ENCODE measurements at places on chromosomes 2 and 18.

DNA sequence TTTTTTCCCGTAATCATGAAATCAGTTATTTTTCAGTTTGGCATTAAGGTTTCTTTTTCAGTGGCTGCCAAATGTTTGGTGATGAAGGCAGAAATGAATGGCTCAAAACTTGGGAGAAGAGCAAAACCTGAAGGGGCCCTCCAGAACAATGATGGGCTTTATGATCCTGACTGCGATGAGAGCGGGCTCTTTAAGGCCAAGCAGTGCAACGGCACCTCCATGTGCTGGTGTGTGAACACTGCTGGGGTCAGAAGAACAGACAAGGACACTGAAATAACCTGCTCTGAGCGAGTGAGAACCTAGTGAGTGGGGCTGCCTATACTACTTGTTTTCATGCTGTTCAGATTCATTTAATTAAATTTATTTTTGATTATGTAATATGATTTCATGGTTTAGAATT lies 29.2 kb upstream of the MSH2 start:
- no peak for DNase-seq

DNA sequence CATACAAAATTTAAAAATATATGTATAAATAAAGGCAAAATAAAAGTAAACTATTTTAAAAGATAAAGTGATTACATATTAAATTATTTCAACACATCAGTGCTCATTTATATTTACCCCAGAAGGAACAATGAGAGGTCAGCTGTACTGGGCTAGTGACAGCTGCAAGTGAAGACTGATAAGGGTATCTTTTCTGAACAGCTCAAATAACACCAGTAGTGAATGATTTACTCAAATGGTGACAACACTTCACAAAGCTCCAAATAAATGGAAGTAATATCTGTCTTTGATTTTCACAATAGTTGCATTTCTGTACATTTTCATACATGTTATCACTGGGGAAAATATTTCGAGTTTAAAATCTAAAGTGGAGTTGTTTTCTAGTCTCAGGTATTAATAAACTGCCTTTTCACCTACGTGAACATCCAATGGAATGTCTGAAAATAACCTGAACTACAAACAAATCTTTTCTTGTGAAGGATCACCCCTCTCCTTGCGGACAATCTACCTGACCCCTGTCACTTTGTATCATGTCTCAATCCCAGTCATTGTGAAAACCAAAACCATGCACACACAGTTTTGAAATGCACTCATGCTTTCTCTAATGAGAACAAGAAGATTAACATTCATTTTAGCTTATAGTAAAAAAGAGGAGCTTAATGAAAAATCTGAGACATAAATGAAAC lies 1928.8 kb upstream of the CELF4 start:
- no peak for DNase-seq

- peak; percentile 81 for DNase-seq
Measured at GRCh38 chr2:172281648-172282570, 145.5 kb upstream of the ITGA6 start.

- no peak for DNase-seq
Measured at GRCh38 chr2:160463245-160463644, 30.4 kb downstream of the RBMS1 start.

- peak; percentile 38 for DNase-seq
Measured at GRCh38 chr18:23071285-23071684, 64.0 kb upstream of the CABLES1 start.

GRCh38 chr18:28078849-28079248 lies 98.1 kb downstream of the CDH2 start:
- DNase-seq: no peak

DNA sequence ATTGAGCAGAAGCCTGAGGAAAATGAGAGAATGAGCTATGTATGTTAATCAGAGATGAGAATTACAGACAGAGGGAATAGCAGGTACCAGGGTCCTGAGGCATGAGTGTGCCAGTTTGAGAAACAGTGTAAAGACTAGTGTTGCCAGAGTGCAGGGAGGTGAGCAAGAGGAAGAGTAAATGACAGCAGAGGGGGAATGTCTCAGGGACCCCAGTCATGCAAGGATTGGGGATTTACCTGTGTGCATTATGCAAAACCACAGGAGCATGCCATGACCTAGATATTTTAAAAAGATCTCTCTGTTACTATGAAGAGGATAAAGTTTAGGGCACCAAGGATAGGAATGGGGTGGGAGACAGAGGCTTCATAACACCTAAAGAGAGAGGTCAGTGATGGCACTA lies 72.1 kb downstream of the TTC32 start:
- no peak for DNase-seq

GRCh38 chr2:213224366-213224765 lies 59.9 kb upstream of the SPAG16 start:
- DNase-seq: no peak

- DNase-seq: no peak
Measured at GRCh38 chr18:33605250-33605649, 27.2 kb downstream of the ASXL3 start.

GRCh38 chr2:85420536-85421259 lies 2.2 kb downstream of the SH2D6 start:
- DNase-seq: peak; percentile 87

DNA sequence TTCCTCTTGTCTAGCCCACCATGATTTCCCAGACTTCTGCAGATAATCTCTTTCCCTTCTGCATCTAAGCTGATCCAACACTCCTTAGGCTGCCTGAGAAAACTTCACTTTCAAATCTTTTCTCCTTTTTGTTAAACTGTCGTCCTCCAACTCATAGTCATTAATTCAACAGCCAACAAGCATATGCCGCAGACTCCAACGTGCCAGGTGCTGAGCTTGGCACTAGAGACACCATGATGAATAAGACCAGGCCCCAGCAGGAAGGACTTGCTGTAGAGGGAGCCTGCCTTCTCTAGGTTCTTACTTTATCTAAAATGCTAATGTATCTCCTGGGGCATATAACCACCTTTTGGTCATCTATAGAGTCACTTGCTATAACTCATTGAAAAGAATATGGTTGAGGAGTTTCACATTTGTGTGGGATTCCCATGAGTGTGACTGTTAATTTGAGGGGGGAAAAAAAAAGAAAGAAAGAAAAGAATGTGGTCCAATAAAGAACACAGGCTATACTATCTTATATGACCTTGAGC lies 51.0 kb downstream of the ANKRD44 start:
- no peak for DNase-seq

DNA sequence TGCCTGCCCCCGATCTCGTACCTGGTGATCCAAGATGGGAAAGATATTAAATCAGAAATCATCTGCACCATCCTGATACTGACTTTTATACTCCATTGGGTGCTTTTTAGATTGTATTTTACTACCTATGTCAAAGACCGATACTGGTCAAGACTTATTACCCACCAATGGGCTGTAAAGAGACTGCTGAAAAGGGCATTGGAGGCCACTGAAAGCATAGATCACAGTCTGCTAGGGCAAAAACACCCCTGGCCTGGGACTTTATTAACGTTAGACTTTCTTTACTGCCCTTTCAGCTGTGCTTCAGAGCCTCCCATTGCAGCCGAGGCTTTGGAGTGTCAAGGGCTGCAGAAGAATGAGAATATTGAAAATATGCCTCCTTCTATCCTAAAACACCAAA lies 472.8 kb upstream of the DDX18 start:
- DNase-seq: no peak

DNA sequence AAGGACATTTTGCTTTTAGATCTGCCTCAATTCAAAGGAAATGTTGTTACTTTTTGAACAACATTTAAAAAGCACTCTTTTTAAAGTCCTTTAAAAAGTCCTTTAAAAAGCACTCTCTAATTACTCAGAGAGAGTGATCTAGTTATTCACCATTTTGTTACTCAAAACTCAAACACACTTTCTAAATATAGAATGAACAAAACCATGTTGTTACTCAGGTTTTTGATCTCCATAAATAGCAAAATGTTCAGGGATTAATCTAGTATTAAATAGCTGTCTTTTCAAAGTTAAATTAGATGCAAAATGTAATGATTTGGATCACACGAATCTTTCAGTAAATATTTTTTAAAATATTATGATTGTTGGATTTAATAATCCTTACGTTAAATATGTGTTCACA lies 143.5 kb upstream of the BOD1L2 start:
- no peak for DNase-seq

DNA sequence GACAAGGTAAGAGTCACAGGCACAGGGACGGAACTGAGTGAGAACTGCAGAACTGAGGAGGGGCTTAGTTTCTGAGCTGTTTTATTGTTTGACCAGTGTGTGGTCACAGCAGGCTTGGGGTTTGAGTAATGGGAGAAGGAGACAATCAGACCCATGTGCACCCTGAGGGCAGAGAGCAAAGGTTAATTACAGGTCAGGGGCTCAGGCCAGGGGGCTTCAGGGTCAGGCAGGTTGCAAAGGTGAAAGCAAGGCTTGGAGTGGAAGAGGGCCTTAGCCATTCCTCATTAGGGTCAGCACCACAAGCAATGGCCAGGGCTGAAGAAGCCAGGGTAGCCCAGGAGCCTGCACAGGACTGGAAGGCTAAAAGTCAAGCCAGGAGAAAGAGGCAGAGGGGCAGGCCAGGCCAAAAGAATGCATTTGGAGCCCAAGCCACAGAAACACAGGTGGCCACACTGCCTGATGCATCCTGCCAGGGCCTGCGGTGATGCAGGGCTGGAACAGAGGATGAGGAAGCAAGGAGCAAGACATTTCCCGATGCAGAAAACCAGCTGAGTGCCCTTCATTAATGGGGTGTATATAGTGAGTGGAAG lies 209.8 kb upstream of the GYPC start:
- no peak for DNase-seq

DNA sequence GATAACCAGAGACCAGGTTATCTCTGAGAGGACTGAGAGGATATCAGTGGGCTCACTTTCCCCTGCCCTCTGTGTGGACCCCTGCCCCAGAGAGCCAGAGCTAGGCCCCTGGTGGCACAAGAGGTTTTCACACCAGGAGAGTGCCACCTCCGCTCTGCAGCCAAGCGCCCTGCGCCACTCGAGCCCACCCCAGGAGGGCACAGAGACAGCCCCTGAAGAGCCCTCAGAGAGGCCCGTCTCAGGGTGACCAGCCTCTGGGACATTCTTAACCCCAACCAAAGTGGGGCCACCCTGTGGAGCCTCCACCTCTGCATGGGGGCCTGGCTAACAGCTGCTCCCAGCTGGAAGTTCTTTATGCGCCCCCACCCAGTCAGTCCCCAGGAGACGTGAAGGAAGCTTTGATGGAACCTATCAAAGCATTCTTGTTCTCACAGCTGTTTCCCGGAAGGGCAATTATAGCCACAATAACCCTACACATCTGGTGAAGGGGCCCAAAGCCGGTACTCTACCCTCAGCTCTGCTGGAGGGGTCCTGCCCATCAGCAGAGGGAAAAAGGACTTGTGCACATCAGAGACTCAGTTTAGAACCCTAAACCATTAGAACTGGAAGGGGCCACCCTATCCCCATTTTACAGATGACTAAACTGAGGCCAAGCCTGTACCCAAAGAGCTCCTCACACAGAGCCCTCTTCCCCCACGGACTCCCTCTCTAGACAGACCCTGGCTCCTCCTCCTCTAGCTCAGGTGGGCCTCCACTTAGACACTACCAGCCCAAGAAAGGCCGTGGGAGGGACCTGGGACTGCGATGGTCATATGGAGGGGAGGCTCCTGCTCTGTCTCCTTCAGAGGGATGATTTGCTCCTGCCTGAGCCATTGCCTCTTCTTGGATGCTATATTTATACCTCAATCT lies 101.1 kb downstream of the ZFP36L2 start:
- DNase-seq: no peak

DNA sequence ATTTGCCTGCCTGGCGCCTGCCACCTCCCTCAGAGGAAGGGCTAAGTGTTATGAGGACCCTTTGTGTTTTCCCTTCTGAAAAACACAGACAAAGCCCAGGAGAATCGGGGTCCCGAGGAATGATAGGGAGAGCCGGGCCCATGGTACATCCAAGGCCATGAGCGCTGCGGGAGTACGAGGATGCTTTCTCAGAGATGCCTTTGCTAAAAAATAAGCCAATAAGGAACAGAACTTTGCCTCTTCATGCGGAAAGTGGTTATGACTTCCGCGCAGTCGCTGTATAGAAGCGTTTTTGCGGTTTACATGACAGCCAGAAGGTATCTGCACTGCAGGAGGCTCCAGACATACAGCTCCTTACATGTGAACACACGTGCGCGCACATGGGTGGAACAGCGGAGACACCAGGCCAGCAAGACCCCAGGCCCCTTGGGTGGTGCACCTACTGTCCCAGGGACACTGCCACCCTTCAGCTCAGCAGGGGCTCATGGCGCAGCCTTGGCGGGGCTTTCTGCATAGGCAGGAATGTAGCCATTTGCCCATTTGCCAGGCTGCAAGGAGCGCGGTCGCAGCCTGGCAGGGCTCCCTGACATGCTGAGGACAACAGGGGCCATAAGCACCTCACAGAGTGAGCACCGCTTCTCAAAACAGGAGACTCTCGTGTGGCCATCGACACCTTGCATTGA lies 252.4 kb upstream of the SALL3 start:
- no peak for DNase-seq

DNA sequence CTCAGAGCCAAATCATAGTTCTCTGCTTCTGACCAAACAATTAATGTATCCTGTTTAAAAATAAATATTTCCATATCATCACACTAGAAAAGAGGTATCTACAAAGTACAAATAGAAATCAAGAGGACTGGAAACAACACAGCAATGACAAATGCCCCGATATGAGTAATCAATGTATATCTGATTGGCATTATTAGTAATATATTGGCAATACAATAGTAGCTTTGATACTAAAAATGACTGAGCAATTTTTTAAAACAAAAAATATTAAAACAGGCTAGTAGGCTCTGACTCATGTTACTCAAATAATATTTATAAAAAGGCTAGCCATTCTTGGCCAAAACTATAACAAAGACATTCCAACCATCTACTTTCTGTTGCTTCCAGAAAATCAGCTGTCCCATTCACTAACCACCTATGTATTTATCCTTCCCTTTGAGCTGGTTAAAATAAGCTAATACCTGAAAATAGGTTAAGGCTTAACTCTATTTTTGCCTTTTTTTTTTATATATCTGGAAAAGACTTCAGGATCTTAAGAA lies 13.3 kb downstream of the PPP4R3B start:
- DNase-seq: peak; percentile 9
